ENCODE measurements at places on chromosomes 6 and 20.

DNA sequence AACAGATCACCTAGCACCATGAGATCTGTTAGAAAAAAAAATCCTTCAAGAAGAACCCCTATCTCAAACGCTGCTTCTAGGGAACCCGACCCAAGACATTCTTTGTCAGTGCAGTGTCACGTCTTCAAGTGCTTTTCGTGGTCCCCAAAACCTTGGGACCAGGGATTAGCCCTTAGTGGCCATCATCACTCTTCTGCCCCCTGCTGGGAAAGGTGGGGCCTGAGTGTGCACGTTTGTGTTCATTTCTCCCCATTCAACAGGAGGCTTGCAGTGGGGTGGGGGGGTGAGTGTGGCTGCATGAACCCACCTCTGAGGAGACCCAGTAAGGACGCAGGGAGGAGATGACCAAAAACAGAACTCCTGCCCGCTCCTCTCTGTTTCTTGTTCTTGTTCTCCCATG, 218.2 kb upstream of the RNF24 start:
- DNase-seq, result no peak

- DNase-seq, result no peak
Observed at GRCh38 chr6:155130161-155130853, 133.5 kb upstream of the CLDN20 start.

GRCh38 chr20:24573557-24573956, 104.1 kb downstream of the SYNDIG1 start:
- no peak for DNase-seq

- DNase-seq, result no peak
Observed at GRCh38 chr20:63808964-63809674, 21.9 kb downstream of the ZBTB46 start.

Measured in HuH-7.5 (cell line).